ENCODE measurements at places on chromosomes 2 and 18.

GRCh38 chr2:196176142-196176738 is 4.9 kb upstream of the STK17B start:
- no peak for DNase-seq

- DNase-seq = no peak
Observed at GRCh38 chr18:3916082-3916481, 466.1 kb downstream of the TGIF1 start.

DNA sequence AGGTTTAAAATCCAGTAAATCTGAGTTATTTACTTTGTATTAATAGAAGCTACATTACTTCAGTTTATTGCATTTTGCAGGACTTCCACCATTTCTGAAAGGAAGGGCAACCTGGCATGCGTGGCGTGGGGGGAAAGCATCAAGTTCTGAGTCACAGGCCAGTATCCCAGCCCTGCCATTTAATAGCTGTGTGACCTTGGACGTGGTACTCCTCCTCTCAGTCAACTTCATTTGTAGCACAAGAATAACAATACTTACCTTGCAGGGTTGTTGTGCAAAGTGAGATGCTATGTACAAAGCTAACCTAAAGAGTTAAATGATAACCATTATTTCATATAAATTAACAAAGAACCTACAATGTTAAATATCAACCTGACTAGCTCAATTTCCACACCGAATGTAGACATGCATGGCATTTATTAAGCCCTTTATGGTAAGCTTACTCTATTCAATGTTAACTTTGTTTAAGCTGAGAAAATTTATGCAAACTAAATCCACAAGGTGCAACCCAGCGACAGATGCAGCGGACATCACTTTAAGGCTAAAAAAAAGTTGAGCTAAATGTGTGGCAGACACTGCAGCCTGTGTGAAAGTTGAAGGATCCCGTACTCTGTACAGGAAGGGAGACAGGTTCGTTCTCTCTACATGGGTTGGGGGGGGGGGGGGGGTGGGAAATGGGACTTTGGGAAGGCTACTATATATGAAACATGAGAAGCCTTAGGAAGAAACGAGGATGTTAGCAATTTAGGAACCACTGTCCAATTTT is 17.2 kb upstream of the STPG4 start:
- no peak for DNase-seq

GRCh38 chr2:7819316-7819715 is 862.5 kb upstream of the ID2 start:
- DNase-seq = no peak

- DNase-seq = no peak
Observed at GRCh38 chr2:204145791-204146190, 209.2 kb downstream of the ICOS start.

DNA sequence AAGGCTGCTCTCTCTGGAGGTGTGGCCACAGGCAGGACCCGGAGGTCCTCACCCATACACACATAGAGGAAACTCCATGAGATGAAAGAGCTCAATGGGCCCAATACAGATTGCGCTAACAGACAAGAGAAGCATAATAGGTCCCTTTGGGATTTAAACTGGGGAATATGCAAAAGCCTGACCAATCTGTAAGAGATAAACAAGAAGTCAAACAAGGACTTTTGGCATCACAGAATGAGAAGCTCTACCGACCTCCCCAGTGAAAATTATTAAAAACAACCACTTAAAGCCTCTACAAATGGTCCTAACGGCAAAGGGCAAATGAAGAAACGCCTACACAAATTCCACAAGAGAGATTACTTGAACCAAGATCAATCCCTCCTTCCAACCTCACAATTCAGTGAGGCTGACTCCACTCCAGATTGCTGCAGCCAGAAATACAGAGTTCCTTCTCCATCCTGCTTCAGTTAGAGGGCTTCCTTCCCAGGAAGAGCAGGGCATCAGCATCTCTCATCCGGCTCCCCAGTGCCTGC is 10.8 kb downstream of the IWS1 start:
- no peak for DNase-seq

Data from substantia nigra (tissue), 51 donors.